Mammary epithelial cell (primary cell): ENCODE measurements at places on chromosomes 4 and X. TPM values are rescaled to one million over a fixed set of nuclear protein-coding genes. Genes with fewer than 3 reads are reported as not detected.
A peak's percentile ranks its signal among the peaks of the same experiment; 100 is the strongest.

The MAGEA1 gene
- total RNA-seq = not detected in 2 replicates

The DIAPH2 gene
- total RNA-seq = 17.8 TPM

The FAM184B gene
- 0.05 TPM in 1 of 2 replicates, not detected in the other for total RNA-seq

The RASGEF1B gene
- 15.3 TPM for total RNA-seq

The ENPEP gene
- total RNA-seq = not detected in 2 replicates

The CNGA1 gene
- 0.12 TPM in 1 of 2 replicates, not detected in the other for total RNA-seq

The STBD1 gene
- 5.8 and 6.4 TPM in 2 replicates for total RNA-seq

The ITIH6 gene
- not detected for total RNA-seq

The CFAP99 gene
- not detected in 2 replicates for total RNA-seq

DNA sequence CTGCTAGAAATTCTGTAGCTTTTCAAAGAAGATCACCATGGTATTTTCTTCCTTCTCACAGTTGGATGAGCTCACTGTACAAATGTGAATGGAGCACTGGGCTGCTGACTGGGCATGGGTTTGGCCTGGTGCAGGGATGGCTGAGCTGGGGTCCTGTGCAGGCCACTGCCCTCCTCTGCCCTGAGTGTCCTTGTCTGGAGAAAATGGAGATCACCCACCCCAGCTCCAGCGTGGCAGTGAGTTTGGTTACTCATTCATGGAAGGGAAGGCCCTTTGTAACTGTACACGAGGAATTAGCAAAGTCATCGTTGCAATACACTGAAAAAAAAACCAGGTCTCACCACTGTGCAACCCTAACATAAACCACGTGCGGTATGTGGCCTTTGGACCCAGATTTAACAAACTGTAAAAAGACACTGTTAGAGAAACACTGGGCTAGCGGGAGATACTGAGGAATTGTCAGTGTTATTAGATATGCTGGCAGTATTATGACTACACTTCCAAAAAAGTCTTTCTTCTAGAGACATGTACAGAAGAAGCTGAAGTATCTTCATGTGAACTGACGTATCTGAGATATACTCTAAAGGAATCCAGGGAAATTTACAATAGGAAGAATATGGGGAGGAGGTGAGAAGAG lies 16.1 kb upstream of the TBC1D14 start:
- no peak for DNase-seq

DNA sequence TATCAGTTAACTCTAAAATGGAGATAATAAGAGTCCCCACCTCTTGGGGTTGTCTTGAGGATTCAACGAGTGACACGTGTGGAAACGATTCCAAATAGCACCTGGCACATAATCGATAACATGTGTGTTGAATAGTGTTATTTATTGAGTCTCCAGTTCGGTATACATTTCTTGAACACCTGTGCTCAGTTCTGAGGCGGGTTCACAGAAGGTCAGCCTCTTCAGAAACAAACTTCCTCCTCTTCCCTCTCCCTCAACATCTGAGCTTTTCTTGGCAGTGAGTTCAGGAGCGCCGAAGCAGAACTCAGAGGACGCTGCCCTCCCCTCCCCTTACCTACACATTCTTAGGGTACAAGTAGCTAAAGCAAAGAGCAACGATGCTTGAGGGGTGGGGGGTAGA lies 934 bp downstream of the PDHA1 start:
- DNase-seq = no peak

DNA sequence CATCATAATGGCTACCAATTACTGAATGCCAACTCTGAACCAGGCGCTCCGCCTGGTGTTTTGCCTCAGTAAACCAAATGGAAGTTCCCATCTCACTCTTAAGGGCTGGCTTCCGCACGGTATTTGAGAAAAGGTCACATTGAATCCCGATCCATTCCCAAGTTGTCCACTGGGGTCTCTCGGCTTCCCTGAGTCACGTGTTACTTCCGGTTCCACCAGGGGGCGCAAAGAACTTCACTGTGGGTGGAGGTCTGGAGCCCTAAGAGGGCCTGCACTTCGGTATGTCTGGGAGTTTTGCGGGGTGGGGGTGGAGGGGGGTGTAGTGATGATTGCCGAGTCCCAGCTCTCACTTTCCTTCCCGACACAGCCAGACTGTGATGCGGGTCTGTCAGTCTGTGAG lies 13.4 kb upstream of the NHS start:
- no peak for DNase-seq

DNA sequence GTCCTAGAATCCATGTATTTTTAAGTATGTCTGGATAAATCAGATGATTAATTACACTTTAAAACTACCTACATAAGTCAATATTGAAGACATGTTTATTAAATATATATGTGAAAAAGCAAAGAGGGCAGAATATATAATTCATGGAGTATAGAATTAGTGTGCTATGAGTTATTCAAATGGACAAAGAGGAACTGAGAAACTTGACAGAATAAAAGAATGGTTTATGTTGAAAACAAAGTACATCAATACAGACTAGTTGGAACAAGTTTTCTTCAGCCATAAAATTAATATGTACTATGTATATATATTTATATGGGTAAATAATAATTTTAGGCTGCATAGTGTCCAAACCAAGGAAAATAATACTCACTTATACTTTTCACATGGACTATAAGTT lies 173.5 kb downstream of the NPFFR2 start:
- DNase-seq = no peak

DNA sequence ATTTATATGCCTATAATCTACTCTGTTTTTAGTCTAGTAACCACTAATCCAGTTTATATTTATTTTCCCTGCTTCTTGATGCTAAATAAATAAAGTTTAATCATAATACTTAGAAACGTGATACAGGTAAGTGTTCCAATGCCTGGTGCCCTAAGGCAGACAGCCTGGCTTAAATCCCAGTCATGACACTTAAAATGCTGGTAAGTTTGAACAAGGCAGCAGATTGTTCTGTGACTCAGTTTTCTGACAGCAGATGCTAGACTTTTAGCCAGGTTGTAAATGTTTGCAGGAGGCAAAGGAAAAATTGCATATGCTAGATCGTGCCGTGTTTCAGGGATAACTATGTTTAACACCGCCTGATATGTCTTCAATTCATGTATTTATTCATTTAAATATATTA lies 2661.6 kb downstream of the PCDH7 start:
- no peak for DNase-seq

- no peak for DNase-seq
Observed at GRCh38 chr4:184617600-184618196, 31.5 kb downstream of the CASP3 start.

GRCh38 chrX:40521868-40522450 lies 58.8 kb upstream of the ATP6AP2 start:
- DNase-seq = no peak

DNA sequence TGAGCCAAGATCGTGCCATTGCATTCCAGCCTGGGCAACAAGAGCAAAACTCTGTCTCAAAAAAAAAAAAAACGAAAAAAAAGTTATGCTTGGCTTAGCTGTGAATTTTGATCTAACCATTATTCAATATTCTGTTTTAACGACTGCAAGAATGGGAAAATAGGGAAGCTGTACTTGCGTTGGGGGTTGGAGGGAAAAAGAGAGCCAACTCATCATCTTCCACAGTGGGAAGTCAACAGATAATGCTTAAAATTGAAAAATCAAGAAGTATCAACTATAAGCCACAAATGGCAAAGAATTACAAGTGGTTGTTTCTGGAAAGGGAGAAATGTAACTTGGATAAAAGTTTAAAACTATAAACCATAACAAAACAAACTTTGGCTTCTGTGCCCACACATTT lies 2.9 kb downstream of the TEC start:
- no peak for DNase-seq

DNA sequence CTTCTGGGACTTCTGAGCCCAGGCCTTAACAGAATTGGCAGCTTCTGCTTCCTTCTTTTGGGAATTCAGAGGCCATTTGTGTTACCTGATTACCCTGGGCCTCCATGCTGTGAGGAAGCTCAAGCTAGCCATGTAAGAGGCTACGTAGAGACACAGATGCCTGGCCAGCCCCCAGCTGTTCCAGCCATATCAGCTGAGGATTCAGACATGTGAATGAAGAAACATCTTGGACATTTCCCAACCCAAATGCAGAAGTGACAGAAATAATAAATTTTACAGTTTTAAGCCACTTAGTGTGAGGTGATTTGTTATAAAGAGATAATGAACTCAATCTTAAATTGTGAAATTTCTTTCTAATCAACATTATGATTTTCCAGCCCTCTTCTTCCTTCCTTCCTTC lies 18.7 kb upstream of the ZNF827 start:
- DNase-seq = no peak

GRCh38 chr4:122334828-122335227 lies 44.0 kb upstream of the ADAD1 start:
- no peak for DNase-seq

DNA sequence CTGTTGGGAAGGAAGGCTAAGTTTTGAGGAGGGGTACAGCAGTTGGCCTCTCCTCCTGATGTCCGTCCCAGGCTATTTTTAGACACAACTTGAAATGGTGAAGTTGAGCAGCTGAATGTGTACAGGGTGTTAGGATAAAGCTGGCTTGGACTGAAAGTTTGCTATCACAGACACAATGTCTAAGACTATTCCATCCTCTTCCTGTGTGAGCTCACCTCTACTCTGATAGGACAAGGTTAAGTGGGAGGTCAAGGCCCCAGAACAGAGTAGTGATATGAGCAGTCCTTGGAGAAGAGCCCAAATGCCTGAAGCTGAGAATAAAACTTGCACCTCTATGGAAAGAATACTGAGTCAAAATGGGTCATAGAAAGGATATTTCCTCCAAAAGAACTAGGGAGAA lies 4.1 kb downstream of the ATP1B4 start:
- DNase-seq = no peak

DNA sequence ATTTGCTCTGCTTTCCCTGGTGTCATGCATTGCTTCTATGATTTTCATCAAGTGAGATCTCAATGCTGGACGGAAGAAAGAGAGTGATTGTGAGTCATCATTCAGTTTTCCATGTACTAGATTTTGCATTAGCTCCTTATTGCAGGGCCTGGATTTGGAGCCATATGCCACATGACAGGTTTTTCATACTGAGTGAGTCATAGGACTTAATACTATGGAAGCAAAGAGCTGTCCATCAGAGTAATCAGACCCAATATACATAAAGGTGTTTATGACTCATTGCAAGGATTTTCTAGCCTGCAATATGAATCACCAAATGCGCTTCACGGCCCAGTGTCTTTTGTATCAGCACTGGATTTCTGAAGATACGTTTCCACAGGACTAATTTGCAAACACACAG lies 11.2 kb upstream of the TFDP3 start:
- peak; percentile 85 for DNase-seq

DNA sequence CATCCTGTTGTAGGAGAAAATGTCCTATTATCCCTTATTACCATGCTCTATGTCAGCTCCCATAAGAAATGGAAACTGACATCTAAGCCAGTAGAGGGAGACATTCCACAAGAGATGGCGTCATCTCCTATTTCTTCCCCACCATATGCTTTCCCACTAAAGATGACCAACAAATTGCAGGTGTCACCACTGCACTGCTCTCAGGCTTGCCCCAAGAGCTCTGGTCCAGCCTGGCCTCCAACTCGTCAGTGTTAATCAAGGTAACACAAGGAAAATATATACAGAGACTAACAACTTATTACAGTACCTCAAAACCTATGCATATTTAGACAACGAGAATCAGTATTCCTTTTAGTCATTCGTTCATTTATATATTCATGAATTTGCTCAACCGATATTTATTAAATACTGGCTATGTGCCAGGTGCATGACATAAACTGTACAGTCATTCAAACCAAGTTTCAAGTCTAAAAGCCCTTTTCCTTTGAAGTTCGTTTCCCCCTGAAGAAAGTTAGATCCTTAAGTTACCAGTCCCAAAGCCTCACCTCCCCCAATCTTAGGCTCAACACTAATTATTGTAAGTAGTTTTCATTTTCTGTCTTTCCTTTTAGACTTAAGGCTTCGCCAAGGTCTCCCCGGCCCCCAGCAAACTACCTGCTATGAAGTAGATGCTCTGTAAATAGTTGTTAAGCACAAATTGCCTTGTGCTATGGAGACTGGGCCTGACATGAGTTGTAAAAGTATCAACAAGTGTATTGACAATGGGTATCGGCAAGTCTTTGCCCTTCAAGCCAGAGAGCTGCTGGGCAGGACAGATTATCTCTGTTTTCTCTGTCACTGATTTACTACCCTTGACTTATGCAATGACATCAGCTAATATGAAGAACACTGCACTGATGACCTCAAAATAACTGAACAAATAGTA lies 3.1 kb upstream of the FGB start:
- DNase-seq = peak; percentile 63

DNA sequence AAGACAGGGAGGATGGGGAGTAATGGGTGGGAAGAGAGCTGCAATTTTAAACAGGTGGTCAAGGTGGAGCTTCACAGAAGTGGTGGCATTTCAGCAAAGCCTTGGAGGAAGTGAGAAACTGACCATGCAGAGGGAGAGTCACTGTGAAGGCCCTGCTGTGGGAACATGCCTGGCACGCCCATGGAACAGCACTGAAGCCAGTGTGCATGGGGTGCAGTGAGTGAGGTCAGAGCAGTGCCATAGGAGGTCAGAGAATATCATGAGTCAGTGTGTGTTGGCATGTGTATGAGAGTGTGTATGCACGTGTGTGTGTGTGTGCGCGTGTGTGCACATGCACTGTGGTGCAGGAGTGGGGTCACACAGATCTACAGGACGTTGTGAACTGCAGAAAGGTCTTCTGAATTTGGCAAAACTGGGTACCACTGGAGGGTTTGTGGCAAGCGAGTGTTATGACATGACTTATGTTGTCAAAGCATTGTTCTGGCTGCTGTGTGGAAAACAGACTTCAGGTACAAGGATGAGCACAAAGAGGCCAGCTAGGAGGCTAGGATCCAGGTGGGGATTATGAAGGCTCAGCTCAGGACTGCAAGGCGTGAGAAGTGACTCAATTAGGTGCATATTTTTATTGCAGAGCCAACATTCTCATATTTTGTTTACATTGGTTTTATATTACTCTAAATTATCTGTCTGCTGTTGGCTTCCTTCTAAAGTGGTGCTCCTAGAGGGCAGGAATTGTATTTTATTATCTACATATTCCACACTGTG lies 34.0 kb downstream of the ZNF827 start:
- peak; percentile 48 for DNase-seq

DNA sequence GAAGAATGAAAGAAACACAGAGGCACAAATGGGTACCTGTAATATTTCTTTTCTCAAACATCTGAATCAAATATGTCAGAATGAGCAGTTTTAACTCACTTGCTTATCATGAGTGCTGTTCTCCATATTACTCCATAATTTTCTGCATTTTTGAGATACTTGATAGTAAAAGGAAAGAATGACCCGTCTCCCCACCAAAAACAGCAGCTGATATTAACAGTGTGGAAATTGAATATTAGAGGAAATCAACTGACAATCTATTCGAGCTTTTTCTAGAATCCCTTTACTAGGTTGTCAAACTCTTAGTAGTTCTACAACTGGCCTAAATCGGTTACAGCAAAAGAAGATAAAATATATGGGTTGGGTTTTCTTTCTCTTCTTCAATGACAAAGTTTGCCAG lies 49.9 kb upstream of the HELT start:
- DNase-seq = no peak

- no peak for DNase-seq
Observed at GRCh38 chrX:135541351-135541750, 20.9 kb downstream of the INTS6L start.

GRCh38 chr4:11605597-11605996 lies 176.9 kb upstream of the HS3ST1 start:
- DNase-seq = no peak
